ENCODE measurements at places on chromosomes 4 and X.

DNA sequence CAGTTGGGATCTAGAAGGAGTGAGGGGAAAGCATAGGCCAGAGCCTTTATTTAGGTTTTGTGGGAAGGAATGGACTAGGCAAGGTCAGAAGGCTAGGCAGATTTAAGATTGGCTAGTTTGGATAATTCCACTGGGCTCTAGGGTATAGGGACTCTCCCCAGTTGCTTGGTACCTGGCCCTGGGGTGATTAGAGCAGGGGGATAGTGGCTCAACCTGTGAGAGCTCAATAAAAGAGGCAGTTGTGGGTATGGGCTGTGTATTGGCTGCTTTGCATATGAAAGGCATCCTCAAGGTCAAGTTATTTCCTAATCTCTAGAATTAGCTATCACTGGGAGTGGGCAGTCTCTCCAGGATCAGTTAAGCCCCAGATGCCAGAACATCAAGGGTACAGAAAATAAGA lies 61.3 kb downstream of the ZNF81 start:
- DNase-seq = no peak

GRCh38 chrX:39629001-39629400 lies 468.8 kb downstream of the BCOR start:
- DNase-seq = no peak

DNA sequence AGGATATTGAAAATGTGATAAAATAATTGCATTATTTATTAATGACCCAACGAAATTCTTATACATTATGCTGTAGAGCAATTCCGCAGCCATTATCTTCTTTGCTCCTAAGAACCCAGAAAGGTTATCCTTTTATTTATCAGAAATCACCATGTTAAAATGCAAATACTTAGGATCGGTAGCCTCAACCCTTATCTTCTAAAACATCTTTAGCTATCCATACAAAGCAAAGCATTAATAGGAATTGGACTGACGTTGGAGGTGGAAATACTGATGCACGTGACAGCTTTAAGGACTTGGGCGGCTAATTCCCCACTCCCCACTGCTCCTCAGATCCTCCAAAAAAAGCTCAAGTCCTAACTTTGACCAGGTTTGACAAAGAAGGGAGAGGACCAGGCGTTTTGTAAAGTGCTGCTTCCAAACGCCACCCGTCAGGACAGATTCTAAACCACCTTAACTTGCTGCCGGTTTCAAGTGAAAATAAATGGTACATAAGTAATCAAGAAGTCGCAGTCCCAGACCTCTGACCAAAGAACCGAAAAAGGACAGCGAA lies 539 bp upstream of the SPCS3 start:
- DNase-seq = no peak

- no peak for DNase-seq
Observed at GRCh38 chr4:99833756-99834155, 17.1 kb downstream of the DAPP1 start.

- no peak for DNase-seq
Observed at GRCh38 chrX:17860179-17860780, 818 bp downstream of the RAI2 start.

Data from stimulated activated CD4-positive, alpha-beta T cell treated with anti-CD3 and anti-CD28 coated beads, Interleukin-15, amount 100 ng/mL, for 48 hours (primary cell).